MV-4-11 (cell line): ENCODE measurements at places on chromosomes 7 and 10.

DNA sequence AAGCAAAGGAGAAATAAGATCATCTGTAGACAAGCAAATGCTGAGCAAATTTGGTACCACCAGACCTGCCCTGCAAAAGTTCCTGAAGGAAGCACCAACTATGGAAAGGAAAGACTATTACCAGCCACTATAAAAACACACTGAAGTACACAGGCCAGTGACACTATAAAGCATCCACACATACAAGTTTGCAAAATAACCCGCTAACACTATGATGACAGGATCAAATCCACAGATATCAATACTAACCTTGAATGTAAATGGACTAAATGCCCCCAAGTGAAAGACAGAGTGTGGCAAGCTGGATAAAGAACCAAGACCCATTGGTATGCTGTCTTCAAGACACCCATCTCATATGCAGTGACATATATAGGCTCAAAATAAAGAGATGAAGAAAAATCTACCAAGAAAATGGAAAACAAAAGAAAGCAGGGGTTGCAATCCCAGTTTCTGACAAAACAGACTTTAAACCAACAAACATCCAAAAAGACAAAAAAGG lies 18.2 kb upstream of the PDK4 start:
- no peak for DNase-seq

- peak; percentile 46 for DNase-seq
Measured at GRCh38 chr10:103781329-103782061, 73.9 kb downstream of the SH3PXD2A start.

DNA sequence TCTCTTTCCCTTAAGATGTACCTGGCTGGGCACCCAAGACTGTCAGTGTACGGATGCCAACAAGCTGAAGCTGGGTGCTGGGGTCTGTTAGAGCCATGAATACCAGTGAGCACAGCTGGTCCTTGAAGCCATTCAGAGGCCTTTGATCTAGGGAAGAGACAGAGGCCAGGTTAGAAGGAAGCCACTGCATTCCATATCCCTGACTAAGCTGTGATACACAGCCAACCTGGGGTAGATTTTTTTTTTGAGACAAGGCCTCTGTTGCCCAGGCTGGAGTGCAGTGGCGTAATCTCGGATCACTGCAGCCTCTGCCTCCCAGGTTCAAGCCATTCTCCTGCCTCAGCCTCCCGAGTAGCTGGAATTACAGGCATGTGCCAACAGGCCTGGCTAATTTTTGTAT lies 20.8 kb downstream of the ZDHHC16 start:
- no peak for DNase-seq

DNA sequence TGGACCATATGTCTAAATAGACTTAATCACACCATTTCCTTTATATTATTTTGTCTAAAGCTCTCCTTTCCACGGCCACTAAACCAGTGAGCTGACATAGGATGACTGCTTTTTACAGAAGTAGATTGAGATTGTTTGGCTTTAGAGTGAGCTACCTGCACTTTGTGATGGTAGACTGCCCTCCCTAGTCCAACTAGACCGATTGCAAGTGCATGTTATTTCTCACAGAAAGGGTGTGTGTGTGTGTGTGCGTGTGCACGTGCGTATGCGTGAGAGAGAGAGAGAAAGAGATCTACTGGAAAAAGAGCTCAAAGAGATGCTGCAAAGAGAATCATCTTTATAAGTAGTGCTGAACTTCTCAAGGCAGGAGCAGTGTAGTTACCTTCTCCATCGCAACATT lies 60.7 kb downstream of the VCL start:
- DNase-seq, result peak; percentile 57

DNA sequence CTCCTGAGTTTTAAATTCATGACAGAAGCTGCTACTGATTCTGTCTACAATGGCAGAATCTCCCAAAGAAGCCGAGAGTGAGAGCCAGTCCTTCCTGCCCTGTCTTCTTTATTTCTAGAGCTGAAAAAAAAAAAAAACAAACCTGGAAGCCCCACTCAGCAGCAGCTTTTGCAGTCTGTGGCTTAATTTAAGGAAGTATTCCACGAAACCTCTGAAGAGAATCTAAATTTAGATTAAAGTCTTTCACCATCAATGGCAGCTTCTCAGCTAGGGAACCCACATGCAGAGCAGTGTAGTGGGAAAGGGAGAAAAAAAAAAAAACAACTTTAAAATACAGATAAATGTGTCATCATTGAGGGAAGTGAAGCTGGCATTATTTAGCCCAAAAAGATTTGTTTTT lies 23.4 kb downstream of the SMURF1 start:
- DNase-seq, result peak; percentile 98

DNA sequence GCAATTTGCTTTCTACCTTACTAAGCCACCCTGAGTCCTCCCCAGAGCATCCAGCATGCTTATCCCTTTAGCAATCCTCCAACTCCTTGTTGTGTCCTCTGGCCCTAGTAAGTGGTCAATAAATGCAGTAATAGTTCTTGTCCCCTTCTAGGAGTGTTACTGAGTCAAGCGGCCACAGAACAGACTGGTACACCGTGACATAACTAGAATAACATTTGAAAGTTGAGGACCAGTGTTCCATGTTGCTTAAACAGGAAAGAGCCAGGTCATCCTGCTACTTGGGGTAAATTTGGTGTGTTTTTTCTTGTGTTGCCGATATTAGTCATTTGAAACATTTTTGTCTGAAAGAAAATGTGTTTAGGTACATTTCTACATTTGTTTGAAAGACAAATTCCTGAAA lies 4.8 kb upstream of the CDK6 start:
- DNase-seq, result no peak

GRCh38 chr7:28191751-28192150 lies 11.2 kb upstream of the JAZF1 start:
- DNase-seq, result peak; percentile 5

DNA sequence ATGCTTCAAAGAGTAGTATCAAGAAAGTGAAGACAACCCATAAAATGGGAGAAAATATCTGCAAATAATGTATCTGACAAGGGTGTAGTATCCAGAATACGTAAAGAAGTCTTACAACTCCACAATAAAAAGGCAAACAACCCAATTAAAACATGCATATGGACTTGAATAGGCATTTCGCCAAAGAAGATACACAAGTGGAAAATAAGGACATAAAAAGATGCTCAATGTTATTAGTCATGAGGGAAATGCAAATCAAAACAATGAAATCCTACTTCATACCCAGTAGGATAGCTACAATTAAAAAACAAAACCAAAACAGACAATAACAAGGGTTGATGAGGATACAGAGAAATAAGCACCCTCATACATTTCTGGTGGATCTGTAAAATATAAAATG lies 79.2 kb downstream of the NUDCD3 start:
- DNase-seq, result no peak

DNA sequence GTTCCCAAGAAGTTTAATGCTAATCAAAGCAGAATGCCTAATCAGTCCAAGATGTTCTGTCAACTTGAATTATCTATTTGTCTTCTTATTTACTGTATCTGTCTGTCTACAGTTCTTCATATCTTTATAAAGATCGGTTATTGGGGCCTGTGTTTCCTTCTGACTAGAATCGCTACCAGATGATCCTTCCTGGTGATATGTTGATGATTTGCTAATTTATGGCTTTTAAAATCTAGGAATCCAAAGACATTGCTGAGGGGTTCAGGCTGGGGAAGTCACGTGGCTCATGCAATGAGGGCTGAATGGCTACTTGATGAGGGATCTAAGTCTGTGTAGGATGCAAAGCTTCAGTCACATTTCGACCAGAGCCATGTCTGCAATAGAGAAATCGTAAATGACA lies 536.3 kb downstream of the KCNMA1 start:
- no peak for DNase-seq

GRCh38 chr10:88908194-88908593 lies 28.1 kb downstream of the STAMBPL1 start:
- no peak for DNase-seq

GRCh38 chr7:155918720-155919390 lies 106.6 kb upstream of the SHH start:
- no peak for DNase-seq

DNA sequence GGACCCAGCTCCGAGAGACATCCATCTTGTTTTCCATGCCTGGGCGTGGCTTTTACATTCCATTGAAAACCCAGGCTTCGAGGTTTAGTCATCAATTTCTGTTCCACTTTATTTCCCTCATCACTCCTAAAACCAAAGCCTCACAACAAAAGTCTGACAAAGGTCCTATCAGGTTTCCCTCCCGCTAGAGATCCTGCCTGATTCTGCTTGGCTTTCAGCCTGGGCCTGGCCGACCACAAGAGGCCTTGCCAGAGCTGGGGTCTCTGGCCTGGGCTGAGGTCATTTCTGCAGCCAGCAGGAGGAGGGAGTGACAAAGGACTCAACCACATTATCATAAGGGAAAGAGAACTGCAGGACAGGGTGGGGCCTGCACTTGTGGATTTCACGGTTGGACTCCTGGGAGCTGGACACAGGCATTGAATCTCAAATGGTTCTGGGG lies 167.0 kb downstream of the FANK1 start:
- DNase-seq, result no peak

- DNase-seq, result no peak
Measured at GRCh38 chr7:131948434-131949053, 392.1 kb upstream of the PODXL start.

- DNase-seq, result no peak
Measured at GRCh38 chr7:55132550-55132889, 113.7 kb downstream of the EGFR start.

- DNase-seq, result peak; percentile 2
Measured at GRCh38 chr7:121126801-121127534, 138.5 kb downstream of the CPED1 start.

- DNase-seq, result peak; percentile 69
Measured at GRCh38 chr7:113120647-113121046, 2.3 kb upstream of the SMIM30 start.

DNA sequence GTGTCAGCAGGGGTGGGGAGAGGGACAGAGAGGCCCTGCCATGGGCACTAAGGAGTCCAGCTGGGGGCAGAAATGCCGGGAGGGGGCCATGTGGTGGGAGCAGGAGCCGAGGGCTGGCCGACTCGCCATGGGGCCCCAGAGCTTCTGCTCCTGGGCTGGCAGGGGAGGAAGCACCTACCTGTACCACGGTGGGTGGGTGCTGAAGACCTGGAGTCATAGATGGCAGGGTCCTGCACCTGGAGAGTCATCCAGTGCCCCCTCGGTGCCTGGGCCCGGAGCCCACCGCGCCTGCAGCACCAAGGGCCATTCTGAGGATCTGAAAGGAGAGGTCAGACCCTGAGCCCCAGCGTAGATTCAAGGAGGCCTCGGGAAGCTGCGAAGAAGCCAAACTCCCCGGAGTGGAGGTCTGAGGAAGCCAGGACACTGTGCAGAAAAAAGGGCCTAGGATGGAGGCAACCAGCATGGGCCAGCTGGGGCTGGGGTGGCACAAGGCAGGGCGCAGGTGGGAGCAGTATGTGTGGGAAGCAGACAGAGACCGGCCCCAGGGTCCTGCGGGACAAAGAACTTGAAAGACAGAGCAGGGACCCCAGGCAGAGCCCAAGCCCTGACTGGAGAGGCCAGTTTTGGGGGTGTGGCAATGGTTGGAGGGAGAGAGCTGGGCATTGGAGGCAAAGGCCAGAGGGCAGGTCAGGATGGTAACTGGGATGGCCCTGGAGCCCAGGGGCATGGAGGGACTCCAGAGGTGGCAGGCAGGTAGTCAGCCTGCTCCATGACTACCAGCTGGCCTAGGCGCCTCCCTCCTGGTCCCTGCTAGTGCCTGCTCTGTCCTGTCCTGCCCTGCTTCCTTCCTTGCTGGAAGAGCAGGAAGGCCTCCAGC lies 26.7 kb upstream of the SMARCD3 start:
- DNase-seq, result no peak

GRCh38 chr7:99395616-99396327 lies 12.6 kb downstream of the PDAP1 start:
- no peak for DNase-seq

GRCh38 chr7:37853468-37853867 lies 5.1 kb downstream of the NME8 start:
- DNase-seq, result no peak
